ENCODE measurements at places on chromosomes 1 and 21. TPM values are rescaled to one million over a fixed set of nuclear protein-coding genes. Genes with fewer than 3 reads are reported as not detected.

NHLH1 gene
- 0.46 TPM for total RNA-seq

- DNase-seq = no peak
Observed at GRCh38 chr1:175857756-175858155, 114.4 kb upstream of the TNR start.

DNA sequence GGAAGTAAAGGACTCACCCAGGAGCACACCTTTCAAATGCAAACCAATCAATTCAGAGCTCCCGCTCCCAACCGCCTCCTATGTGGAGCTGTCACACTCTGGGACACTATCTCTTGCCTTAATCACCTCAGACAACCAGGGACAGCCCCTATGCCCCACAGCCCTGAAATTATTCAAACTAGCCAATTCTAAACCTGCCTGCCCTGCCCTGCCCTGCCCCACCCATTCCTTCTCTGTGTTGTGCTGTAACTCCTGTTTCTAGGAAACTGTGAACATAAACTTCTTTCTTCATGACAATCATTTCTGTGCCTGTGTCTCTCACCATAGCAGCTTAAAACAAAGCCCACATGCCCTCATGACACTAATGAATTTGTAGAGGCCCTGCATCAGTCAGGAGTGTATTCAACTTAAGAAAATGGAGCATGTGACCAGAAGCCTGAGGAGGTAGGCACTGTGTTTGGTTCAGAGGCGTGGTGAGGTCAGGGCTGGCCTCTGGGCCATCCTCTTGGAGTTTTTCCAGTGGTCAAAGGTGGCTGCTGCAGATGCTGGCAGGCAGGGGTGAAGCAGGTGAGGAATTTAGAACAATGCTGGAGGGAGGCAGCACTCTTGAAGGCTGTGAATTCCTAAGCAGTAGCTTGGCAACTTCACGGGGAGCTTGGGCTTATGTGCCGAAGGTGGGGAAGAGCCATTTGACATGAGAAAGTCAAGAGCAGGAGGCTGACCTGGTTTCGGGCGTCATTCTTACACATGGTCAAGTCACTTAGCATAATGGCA is 74.5 kb downstream of the RHOU start:
- no peak for DNase-seq

DNA sequence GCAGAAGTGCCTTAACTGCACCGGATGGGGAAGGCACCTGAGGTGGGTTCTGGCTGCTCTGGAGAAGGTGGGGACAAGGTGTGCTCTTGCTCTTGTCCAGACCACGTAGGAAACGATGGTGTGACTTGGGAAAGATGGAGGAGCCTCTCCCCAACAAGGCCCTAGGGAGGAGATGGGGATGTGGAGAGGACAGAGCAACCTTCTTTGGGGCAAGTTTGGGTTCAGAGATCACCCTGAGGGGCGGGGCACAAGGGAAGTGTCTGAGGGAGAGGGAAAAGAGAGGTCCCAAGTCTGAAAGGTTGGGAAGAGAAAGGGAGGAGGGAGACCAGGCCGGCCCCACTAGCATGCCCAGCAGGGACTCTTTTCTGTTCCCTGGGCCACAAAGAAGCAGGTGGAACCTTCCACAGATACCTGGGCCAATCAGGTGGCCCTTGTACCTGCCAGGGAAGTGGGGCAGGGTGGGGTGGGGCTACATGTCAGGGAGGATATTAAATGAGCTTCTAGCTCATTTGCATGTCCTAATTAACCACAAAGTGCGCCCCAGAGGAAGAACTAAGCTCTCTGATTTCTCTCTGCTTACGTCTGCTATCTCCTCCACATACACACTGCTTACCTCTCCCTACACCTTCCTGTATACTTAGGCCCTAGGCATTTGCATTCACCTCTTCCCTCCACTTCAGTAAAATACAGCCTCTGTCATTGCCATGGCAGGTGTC is 15.9 kb downstream of the INKA2 start:
- no peak for DNase-seq

KDM5B gene
- 43.5 TPM for total RNA-seq

DNA sequence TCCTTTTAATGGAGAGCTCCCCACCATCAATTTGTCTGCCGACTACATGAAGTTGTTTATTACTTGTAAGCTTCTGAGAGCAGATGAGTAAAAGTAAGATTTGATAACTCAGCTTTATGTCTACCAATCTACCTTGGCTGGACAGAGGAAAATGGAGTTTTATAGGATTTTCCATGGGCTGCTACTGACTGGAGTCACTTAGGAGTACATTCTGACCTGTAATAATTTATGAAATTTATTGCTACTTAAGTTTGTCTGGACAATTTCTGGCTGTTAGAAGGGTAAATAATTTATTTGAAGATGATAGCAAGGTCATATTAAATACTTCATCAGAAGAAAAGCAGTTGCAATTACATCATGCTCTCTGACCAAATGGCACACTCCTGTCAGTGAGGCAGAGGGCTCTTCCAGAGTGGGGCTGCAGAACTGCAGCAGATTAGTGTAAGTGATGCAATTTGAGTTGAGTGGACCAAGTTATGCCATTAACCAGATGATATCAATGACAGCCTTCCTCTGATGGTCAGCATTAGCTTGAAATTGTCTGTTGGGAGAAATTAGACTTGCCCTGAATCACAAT is 736.7 kb upstream of the PTBP2 start:
- no peak for DNase-seq
